ENCODE measurements at places on chromosomes 4 and X.
A peak's percentile ranks its signal among the peaks of the same experiment; 100 is the strongest.

DNA sequence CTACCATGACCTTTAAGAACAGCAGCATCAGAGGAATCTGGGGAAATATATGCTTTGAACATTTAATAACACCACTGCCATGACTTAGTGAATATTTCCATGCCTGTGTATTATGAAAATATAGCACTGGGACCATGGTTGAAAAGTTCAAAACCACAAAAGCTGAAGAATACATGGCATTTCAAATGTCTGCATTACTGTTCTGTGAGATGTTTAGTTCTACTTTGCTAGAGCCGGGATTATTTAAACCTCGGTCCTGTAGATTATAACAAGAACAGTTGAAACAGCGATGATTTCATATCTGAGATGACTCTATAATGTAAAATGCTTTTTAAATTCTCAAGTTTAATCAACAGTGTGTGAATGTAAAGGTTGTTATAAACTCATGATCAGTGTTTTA lies 126.7 kb upstream of the AGA start:
- DNase-seq, result peak; percentile 45

DNA sequence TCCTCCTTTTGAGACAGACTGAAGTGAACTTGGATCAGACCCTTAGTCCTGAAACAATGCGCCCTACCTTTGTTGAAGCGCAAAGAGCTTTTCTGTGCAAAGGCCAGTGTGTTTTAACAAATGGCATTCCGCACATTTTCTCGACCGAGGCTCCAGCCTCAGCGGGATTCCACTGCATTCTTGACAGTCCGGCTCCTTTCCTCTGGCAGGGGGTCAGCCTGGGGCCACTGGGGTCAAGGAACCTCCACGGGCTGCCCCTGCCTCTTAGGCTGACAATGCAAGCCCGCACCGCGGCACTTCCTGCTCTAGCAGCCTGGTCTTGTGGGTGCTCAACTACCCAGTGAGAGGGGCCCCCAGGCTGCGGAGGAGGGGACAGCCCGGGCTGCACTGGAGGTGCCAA lies 47.2 kb upstream of the TFDP3 start:
- peak; percentile 38 for DNase-seq

GRCh38 chrX:109871121-109871888 lies 131.6 kb upstream of the TMEM164 start:
- no peak for DNase-seq

DNA sequence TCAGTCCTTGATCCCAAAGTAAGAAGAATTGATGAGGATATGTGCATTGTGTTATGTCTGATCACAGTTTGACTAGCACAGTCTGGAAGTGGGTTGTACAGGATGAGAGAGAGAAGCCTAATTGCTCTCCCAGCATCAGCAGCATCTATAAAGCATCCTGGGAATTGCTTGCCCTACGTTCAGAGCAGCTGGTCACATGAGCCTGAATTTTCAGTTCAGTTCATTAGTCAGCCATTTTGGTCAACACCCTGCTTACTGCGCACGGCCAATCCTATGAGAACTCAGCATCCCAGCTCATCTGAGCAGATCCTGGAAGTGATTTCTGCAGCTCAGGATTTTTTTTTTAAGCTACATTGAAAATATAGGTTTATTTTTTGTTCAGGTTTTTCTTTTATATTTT lies at the start of gene RUFY3:
TSS of gene RUFY3 (plus strand) at position 218 of the 400 bp plus-strand sequence. CDS start 610 bp downstream, outside the sequence.
- DNase-seq, result peak; percentile 93
